Osteocyte (in vitro differentiated cells): ENCODE measurements at places on chromosomes 11 and 22.

GRCh38 chr11:47393163-47394049 lies 15.0 kb upstream of the SLC39A13 start:
- DNase-seq: no peak

DNA sequence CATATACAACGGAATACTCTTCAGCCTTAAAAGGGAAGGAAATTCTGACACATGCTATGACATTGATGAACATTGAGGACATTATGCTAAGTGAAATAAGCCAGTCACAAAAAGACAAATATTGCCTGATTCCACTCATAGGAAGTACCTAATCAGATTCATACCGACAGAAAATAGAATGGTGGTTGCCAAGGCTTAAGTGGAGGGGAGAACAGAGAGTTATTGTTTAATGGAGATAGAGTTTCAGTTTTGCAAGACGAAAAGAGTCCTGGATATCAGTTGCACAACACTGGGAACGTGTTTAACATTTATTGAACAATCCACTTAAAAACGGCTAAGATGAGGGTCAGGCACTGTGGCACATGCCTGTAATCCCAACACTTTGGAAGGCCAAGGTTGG lies 45.6 kb upstream of the HIPK3 start:
- no peak for DNase-seq

DNA sequence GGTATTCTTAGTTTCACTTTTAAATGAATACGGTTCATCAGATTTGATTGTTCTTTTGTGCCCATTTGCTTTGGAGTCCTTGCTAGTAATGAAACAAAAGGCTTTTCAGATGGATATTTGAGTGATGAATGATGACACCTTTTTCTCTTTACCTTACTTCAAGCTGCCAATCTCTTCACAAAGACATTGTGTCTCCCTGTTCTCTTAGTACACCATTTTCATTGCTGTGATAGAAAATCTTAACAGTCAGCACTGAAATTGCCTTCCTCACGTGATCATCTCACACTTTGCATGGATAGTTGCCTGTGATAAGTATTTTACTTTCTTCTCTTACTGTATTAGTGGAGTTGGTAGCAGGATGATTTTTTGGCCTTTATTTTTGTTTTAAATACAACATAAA lies 396.6 kb downstream of the NELL1 start:
- DNase-seq: no peak

- DNase-seq: no peak
Observed at GRCh38 chr11:72519220-72519881, 85.0 kb upstream of the CLPB start.

- DNase-seq: no peak
Observed at GRCh38 chr11:60457576-60457975, 1.9 kb downstream of the MS4A1 start.

- no peak for DNase-seq
Observed at GRCh38 chr22:42515896-42516295, 3.7 kb downstream of the RRP7A start.

DNA sequence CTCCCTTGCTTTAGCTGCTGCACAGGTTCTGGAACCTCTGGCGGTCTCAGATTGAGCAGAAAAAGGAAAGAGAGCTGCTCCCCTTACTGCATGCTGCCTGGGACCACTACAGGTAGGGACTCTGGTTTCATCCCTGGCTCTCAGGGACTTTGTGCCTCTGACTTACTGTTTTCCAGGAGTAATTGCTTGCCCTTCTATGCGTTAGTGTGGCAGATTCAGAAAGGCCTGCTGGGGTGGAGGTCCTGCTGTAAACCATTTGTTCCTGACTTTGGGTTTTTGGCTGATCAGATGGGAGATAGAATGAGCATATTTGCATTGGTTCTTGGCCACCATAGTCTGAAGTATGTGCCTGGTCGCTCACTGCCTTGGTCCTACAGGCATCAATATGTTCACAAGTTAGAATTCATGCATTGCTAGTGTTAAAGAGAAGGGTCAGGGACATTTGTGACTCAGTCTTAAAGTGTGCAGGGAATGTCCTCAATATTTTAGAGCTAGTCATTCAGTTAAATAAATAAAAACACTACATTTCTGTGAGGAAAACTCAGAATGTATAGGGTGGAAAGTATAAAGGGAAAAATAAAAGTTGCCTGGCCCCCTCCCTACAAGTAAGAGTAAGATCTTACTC lies 78.0 kb downstream of the PISD start:
- no peak for DNase-seq

GRCh38 chr11:64207256-64208085 lies 950 bp downstream of the FERMT3 start:
- no peak for DNase-seq

GRCh38 chr11:126355926-126356897 lies 726 bp downstream of the ST3GAL4 start:
- peak; percentile 89 for DNase-seq

GRCh38 chr11:8959546-8960166 lies 4.6 kb downstream of the TMEM9B start:
- DNase-seq: no peak

- DNase-seq: peak; percentile 90
Observed at GRCh38 chr11:33257897-33258630, 883 bp downstream of the HIPK3 start.

GRCh38 chr11:132590554-132590953 lies 941.7 kb downstream of the OPCML start:
- no peak for DNase-seq

GRCh38 chr11:111320728-111321568 lies 22.6 kb downstream of the POU2AF3 start:
- no peak for DNase-seq

DNA sequence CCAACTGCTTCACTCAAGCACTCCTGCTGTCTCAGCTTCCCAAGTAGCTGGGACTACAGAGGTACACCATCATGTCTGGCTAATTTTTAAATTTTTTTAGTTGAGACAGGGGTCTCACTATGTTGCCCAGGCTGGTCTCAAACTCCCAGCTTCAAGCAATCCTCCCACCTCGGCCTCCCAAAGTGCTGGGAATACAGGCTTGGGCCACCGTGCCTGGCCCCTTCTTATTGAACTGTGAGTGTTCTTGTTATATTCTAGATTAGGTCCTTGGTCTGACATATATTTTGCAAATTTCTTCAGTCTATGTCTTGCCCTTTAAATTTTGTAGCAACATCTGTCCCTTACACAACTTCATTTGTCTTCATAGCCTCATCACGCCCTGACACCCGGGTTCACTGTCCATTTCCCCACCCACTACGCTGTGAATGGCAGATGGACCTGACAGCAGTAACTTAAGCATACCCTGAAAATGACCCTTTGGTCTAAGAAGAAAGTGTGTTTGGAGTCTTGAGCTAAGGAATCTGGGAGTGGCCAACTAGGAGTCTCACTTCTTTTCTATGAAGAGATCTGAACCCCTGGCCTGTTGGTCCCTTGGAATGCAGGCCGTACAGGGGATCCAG lies 4.2 kb upstream of the FAM118A start:
- no peak for DNase-seq

DNA sequence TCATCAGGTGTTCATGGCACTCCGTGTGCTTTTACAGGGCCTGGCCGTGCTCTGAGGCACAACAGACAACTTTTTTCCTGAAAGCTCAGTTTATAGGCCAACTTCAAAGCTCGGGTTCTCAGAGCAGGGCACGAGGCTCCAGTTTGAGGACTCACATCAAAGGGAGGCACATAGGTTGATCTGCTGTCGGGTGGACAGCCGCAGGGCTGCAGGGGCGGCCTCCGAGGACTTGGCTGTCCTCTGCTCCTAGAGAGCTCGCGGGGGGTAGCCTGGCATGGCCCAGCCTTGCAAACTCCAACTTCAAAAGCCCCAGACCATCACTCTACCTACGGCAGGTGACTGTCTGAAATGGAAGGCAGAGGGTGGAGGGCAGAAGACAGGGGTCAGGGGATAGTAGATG lies 31.6 kb downstream of the C11orf58 start:
- peak; percentile 77 for DNase-seq

- DNase-seq: no peak
Observed at GRCh38 chr11:57116654-57117053, 65.1 kb upstream of the LRRC55 start.

DNA sequence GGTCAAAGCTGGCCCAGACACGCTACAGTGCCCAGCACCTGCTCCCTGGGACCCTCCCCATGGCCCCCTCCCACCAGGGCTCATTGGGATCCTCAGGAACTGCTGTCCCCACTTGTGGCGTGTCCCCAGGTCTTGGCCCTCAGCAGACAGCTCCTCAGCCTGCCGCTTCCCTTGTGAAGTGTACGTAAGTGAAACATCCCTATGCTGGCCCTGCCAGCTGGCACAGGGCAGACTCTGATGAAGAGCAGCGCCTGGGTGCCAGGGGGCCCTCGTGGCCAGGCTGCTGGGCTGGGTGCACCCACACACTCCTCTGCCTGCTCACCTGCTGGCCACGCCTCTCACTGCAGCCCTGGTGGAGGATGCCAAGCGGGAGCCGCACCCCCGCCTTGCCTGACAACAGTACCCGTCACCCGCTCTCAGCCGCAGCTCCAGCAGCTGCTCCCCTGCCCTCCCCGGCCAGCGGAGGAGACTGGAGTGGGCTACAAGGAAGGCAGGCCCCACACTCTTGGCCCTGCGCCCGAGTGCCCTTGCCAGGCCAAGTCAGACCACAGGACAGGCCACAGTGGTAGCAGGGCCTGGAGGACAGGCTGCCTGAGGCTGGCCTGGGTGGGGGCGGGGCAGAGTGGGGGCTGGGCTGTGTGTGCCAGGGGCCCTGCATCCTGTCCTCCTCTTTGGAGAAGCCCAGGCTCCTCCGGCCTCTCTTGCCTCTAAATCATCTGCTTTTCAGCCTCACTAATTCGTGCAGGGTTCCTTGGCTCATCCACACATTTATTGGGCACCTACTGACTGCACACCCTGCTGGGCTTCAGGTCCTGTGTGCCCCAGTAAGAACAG lies 39.5 kb downstream of the IGF2 start:
- no peak for DNase-seq

DNA sequence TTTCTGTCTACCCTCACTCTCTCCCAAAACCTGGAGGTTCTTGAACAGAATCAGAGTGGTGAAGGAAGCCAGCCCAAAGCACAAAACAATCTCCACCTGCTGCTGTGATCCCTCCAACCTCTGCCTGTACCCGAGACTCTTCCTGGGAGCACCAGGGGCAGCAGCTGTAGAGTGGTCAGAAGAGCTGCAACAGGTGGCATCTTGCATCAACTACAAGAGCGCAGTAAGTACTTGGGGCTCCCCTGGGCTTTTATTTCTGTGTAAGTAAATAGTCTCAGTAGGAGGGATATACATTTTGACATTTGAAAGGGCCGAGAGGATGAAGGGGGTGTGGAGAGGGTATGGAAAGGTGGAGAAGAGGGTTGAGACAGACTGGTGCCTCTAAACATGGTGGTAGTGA lies 8.3 kb upstream of the UBQLNL start:
- DNase-seq: no peak

- no peak for DNase-seq
Observed at GRCh38 chr11:47924184-47924691, 56.1 kb upstream of the PTPRJ start.

DNA sequence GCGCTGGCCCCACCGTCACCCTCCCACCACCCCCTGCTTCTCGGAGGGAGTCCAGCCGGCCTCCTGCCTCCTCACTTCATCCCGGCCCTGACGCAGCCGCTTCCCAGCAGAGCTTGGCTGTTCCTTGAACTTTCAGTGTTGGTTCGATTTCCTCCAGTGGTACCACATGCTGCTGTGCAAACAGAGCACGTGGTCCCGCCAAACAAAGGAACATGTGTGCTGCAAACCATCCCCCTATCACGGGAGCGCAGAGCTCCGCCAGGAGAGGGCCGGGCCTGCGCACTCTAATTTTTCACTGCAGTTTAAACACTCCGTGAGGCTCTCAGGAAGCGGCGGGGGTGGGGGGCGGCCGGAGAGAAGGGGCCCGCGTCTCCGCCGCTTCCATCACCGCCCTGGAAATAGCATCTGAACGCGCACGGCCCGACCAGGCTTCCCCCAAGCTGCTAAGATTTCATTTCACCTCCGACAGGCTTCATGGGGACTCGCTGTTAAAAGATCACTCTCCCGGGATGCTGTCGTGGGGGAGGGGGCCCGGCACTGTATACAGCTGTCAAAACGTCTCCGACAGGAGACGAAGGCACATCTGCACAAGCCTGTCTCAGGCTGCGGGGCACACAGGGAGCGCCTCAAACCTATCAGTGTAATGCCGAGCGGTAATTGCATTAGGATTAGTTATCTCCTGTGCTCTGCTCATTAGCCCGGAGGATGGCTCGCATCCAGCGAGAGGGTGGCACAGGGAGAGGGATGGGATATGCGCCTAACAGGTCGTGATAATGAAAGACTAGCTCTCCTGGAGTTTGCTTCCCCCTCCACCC lies 269.9 kb upstream of the SORL1-AS1 start:
- peak; percentile 87 for DNase-seq

- no peak for DNase-seq
Observed at GRCh38 chr11:20601221-20601914, 2.0 kb downstream of the SLC6A5 start.

DNA sequence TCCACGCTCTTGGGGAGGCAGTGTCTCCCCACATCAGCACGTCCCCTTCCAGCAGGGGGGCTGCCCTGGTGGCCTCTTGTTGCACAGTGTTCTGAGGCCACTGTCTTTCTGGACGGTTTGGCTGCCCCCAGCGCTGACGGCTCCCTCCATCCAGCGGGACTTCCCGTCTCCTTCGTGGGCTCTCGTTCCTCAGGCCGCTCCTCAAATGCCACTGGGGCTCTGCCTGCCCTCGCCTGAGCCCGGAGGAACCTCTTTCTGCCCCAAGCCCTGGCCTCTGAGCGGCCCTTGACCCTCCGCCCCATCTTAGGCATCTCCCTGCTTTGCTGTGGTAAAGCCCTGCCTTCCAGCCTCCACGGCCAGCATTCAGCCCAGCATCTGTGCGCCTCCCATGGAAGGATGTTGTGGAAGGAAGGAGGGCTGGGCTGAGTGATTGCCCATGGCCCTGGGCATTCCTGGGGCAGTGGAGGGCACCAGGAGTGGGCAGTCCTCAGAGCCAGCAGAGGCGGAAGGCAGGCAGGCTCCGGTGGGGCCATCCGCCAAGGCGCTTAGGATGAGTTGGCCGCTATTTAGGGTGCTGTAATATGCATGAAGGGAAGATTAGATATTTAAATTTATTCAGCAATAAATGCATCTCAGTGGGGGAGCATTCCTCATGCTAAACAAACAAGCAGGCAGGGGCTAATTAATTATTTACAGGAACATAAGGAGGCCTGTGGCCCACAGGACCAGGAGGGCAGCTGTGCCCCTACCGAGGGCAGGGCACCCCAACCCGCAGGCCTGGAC lies 17.8 kb downstream of the OTUB1 start:
- DNase-seq: no peak

GRCh38 chr11:111841370-111842053 lies 29.9 kb downstream of the ALG9 start:
- DNase-seq: peak; percentile 92

GRCh38 chr11:9263840-9264315 lies 1.3 kb downstream of the DENND5A start:
- DNase-seq: no peak

- peak; percentile 93 for DNase-seq
Observed at GRCh38 chr11:77073328-77074001, 6.7 kb downstream of the CAPN5 start.

GRCh38 chr22:17919276-17920144 lies 104.9 kb downstream of the MICAL3 start:
- no peak for DNase-seq

DNA sequence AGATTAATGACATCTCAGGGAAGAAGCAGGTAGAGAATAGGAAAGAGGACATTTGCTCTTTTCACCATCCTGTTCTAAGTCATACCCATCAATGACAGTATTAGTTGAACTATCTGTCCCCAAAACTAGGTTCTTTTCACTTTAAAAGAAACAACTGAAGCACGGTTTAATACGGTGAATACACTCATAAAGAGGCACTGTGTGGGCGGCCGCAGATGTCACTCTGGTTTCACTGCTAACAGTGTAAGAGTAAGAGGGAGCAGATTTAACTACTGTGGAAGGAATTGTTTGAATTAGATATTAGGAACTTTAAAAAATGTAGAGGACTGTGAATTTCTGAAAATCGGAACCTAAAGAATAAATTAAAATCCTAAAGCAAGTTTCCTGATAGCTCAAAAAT lies 49.5 kb downstream of the VSIG10L2 start:
- DNase-seq: no peak
